ENCODE measurements at places on chromosomes 11 and 22. TPM values are rescaled to one million over a fixed set of nuclear protein-coding genes. Genes with fewer than 3 reads are reported as not detected.

Gene DCHS1
- 0.21 TPM for total RNA-seq

Gene SPTY2D1
- 9.7 TPM for total RNA-seq

Gene VSIG10L2
- not detected for total RNA-seq

Gene PRG3
- not detected for total RNA-seq

Gene HMGXB4
- total RNA-seq = 17.8 TPM

Gene ANO5
- total RNA-seq = not detected

Gene LMO1
- not detected for total RNA-seq

Gene ARHGAP8
- 29.4 TPM for total RNA-seq

Gene WEE1
- 30.5 TPM for total RNA-seq

Gene CDON
- total RNA-seq = 1.6 TPM

Gene PRR33
- not detected for total RNA-seq

Gene NLRP14
- 0.07 TPM for total RNA-seq

Gene OR5L2
- not detected for total RNA-seq

Gene C11orf54
- total RNA-seq = 6.6 TPM

Gene GRAP2
- not detected for total RNA-seq

Gene RRP8
- 15.9 TPM for total RNA-seq

Gene KMT5B
- 19.9 TPM for total RNA-seq

Gene NLRP6
- not detected for total RNA-seq

Gene SLN
- total RNA-seq = not detected

Gene ZNF215
- total RNA-seq = 4.0 TPM

Gene RHOD
- 363 TPM for total RNA-seq

Gene BEST1
- total RNA-seq = not detected

Gene HTR3B
- not detected for total RNA-seq

Gene ANO1
- total RNA-seq = 15.3 TPM

Gene SAA4
- total RNA-seq = 0.42 TPM

Gene APLNR
- not detected for total RNA-seq

Gene SLC5A12
- total RNA-seq = not detected

Gene OR8G1
- not detected for total RNA-seq

Gene POU2AF2
- not detected for total RNA-seq

Gene TTC28
- total RNA-seq = 1.8 TPM

Gene IL10RA
- not detected for total RNA-seq

Gene OR51T1
- not detected for total RNA-seq
